Activated CD8-positive, alpha-beta memory T cell treated with anti-CD3 and anti-CD28 coated beads, Interleukin-2, amount 50 U/mL, for 4 hours (primary cell): ENCODE measurements at places on chromosomes 2 and 18.
A peak's percentile ranks its signal among the peaks of the same experiment; 100 is the strongest.

GRCh38 chr2:73283545-73284295 is 558 bp downstream of the FBXO41 start:
- DNase-seq, result peak; percentile 28

GRCh38 chr2:136582628-136583205 is 182.6 kb upstream of the THSD7B start:
- no peak for DNase-seq

DNA sequence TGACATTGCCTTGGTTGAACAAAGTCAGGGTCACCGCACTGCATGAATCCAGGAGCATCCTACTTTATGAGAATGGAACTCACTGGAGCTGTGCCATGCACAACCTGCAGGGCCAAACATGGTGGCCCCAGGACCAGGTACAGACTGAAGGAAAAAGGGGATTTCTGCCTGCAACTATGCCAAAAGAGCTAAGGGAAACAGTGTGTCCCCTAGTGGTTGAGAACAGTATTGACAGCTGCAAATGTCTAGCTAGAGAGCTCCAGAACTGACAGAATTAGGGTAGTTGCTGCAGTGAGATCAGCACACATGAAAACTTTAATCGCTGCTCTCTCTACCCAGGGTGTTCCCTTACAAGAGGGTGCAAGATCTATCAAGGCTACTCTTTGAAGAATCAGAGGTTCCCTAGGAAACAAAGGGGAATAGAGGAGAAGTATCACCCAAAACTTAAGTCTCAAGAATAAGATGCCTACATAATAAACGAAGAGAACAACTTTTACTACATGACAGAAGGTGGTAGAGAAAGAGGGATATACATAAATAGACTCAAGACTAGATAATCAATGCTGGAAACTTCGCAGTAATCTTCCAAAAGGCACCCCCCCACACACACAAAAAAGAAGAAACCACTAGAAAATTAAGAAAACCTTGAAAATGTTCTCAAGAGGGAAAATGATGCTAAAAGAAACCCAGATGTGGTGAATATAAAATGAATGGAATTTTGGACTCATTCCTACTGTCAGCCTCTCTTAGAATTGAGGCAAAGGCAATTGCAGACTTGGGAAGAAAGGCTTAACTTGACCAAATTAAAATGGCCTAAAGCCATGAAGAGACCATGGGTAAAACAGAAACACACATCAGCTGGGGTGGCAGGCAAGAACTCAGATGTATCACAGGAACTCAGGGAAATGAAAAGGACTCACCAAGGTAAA is 43.6 kb upstream of the IHH start:
- no peak for DNase-seq

- DNase-seq, result peak; percentile 31
Observed at GRCh38 chr18:12658426-12659138, 675 bp upstream of the SPIRE1 start.

GRCh38 chr2:2568411-2568810 is 237.3 kb upstream of the MYT1L start:
- no peak for DNase-seq

GRCh38 chr2:16566701-16567100 is 98.9 kb downstream of the CYRIA start:
- no peak for DNase-seq

DNA sequence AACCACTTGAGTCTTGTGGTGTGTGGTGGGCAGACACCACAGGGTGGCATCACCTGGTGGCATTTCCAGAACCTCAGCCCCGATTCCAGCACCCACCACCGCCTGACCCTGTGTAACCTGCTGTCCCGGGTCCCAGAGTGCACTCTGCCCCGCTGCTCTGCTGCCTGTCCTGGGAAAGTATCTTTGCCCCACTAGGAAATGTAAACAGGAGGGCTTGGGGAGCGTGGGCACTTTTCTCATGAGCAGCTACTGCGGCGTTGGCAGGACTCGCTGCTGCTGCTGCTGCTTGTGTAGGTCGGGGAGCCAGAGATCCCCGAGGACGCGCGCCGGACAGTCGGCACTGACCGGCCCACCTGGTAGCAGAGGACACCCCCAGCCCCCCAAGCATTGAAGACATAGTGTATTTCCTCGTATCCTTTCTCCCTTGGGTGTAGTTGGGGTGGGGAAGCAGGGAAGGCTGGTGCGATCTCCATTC is 13.4 kb downstream of the DTYMK start:
- no peak for DNase-seq

- DNase-seq, result no peak
Observed at GRCh38 chr2:175766880-175767279, 235.2 kb downstream of the LNPK start.

DNA sequence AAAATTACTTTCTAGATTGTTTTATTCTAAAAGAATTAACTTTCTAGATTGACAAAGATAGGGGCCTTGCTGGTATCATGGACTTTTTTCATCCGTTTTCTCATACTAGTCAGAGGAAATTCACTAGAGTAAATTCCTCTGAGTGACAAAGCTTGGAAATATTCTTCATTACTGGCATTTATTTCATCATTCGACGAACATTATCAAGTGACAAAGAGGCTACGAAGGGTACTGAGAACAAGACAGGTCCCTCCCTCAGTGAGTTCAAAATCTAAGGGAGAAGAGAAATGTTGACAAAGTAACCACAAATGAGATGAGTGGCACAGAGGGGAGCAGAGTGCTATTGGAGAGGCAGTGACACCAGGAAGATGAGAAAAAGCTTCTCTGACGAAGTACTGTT is 4.3 kb downstream of the EPG5 start:
- DNase-seq, result no peak

GRCh38 chr2:215751200-215751910 is 262.0 kb downstream of the MREG start:
- DNase-seq, result no peak
